ENCODE measurements at places on chromosomes 6 and 20.

- DNase-seq = no peak
Measured at GRCh38 chr6:140537834-140538705, 1163.6 kb upstream of the CITED2 start.

DNA sequence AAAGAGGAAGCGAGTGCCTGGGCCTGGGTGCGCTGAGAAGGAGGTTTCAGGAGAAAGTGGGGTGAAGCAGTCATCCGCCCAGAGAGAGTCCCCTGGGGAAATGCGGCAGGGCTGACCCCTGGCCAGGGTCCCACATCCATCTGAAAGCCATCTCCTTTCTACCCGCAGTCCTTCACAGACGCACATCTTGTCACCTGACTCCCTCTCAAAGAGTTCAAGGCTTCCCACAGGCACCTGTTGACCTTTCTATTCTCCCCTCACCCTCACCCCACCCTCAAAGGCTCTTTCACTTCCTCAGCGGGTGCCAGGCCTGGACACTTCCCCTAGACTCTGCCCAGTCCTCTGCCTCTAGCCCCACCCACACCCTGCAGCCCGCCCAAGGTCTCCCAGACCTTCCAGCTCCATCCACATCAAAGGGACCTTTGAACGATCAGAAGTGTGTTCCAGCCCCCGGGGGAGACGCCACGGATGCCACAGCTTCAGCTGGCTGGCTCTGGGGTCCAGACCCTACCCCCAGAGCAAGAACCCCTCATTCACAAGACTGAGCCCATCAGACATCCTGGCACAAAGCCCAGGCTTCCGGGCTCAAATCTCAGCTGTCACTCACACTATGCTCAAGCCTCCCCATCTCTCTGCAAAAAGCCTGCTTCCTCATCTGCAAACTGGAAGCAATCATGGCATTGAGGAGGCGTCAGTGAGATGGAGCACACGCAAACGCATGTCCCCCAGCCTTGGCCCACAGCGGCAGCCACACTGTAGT lies 2.1 kb downstream of the CTSZ start:
- no peak for DNase-seq

DNA sequence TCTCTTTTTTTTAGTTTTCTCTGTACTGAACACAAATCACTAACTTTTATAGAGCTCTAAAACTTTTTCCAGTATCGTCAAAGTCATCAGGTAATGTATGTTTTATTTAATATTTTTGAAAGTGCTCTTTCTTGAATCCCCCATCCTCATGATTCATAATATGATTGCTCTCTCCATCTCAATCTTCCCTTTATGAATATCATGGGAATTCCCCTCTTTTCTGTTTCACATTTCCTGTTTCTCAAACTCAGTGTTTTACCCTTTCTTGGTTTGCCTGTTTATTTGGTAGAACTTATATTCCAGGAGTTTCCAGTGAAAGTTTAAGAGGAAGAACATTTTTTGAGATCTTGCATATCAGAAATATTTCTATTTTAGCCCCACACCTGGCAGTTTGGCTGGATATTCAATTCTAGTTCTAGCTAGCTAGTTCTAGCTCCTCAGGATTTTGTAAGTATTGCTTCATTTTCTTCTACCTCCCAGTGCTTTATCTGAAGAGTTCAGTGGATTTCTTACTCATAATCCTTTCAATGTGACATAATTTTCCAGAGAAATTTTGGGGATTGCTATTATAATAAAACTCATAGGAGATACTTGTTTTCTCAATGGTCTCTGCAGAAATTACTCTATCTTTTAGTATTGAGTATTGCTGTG lies 6.1 kb upstream of the C6orf58 start:
- DNase-seq = no peak

GRCh38 chr20:52518735-52519134 lies 327.2 kb upstream of the ZFP64 start:
- DNase-seq = no peak

DNA sequence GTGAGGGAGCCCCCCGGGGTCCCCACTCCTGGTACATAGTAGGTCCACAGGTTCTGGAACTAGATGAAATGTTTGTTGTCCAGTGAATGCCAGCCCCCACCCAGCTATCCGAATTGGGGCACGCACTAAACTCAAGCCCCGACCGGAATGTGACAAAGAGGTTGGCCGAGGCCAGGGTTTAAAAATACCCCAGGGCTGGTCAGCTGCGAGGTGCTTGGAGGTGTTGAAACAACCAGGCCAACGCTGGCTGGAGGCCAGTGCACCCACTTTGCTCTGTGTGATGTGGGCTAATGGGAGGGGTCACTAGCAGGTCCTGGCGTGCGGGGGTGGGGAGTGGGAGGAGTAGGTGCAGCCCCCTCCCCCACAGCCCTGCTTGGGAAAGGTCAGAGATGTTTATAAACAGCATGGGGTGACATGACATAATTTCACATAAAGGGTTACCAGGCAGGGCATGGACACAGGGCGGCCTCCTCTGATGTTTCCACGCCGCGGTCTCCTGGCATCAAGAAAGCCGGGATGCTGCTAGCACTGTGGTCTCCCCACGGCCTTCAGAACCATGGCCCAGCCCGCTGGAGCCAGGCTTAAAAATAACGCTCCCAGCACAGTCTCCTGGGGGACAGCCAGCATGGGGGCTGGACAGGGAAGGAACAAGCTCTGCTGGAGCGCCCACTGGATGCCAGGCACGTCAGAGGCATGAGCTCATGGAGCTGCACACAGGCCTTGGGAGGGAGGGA lies 111.2 kb upstream of the PTPN1 start:
- DNase-seq = no peak

GRCh38 chr6:11952316-11952715 lies 59.8 kb upstream of the HIVEP1 start:
- no peak for DNase-seq

- no peak for DNase-seq
Measured at GRCh38 chr6:135243871-135244796, 63.0 kb downstream of the MYB start.

DNA sequence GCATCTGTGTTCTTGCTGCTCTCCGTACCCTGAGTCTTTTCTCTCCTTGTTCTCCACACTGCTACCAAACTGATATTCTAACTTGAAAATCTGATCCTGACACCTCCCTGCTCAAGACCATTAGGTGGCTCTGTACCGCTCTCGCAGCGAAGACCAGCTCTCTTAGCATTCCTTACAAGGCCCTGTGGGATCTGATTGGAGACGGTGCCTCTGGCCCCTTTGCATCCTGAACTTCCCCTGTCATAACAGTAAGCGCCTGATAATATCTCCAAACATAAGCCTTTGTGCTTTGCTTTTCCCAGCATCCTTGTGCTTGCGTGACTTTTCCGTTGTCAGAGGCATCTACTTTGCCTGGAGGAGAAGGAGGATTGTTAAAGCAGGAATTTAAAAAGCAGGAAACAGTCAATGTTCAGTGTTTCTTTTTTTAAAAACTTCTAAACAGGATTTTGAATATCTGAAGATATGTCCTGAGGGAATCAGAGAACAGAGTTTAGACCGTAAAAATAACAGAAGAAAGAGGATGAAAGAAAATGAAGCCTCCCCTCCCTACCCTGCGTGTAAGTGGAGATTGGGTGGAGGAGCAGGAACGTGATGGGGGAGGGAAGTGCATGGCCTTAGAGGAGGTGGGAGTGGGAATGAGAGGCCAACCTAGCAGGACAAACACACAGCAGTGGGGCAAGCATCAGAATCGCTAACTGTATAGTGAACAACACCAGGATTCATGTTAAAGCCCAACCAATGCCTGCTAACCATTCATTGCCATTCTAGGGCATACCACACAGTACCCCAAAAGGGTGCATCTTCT lies 89.2 kb upstream of the STMND1 start:
- no peak for DNase-seq
